ENCODE measurements at places on chromosomes 1 and 21.

GRCh38 chr1:66003690-66004089, 211.0 kb downstream of the PDE4B start:
- no peak for DNase-seq

DNA sequence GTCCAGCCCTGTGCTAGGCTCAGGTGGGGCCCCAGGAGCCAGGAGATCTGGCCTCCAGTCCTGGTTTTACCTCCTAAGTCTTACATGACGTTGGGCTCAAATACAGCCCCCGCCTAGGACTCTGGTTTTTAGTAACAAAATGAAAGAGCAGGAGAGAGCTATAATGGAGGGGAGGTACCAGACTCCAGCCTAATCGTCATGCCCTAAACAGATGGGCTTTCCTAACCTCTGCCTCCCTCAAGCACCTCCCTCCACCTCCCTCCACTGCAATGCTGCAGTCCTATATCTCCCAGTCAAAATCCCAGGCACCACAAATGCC, 28.6 kb downstream of the TTC39A start:
- no peak for DNase-seq

DNA sequence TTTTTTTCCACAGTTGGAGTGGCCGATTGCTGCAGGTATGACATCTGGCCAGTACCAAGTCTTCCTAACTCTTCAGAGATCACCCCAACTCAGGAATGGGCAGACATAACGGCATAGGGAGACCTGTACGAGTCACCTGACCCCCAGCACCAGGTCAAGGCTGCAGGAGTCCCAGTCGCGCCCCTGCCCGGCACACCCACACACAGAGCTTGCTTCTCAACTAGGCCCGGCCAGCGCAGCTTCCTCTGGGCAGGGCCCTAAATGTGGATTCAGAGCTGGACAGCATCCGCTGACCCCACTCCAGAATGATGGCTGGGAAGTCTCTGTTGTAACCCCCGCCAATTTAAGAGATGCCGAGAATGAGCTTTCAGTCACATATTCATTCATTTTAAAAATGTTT, 58.8 kb upstream of the CLDN14 start:
- DNase-seq = no peak

- DNase-seq = no peak
Measured at GRCh38 chr1:15932612-15933011, 43.3 kb downstream of the ZBTB17 start.

GRCh38 chr1:206808615-206809014, 36.3 kb upstream of the IL10 start:
- no peak for DNase-seq

GRCh38 chr1:2438641-2439040, 26.3 kb upstream of the PEX10 start:
- no peak for DNase-seq

DNA sequence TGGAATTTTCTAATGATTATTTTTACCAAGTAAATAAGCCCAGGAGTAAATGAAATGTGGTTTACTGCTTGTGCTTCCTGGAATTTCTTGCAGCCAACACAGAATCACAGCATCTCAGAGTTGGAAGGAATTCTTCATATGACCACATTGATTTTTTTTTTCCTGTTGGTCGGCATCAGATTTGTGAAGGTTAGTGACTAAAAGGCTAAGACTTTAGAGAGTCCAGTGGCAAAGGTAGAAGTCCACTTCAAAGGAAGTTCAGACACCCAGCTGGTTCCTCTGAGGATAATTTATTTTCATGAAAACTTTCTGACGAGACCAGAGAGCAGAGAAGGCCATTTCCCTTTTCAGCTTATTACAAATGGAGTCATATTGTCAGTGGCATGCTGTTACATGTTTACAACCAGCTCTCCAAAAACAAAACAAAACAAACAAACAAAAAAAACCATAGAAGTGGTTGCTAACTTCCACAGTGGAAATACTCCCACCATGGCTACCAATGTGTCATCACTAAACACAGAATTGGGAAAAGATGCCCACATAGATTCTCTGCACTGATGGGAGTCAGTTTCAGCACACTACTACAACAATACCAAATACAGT, 77.2 kb upstream of the CDC42BPA start:
- no peak for DNase-seq

Data from stimulated activated CD4-positive, alpha-beta T cell treated with anti-CD3 and anti-CD28 coated beads, Interleukin-1b, Interleukin-23, amount 100 ng/mL, for 1 hour (primary cell).